ENCODE measurements at places on chromosomes 13 and 19.

- DNase-seq = peak; percentile 13
These were observed at the start of gene ZNF99 for GRCh38 chr19:22783651-22784410. Gene ZNF99 (minus strand): TSS chr19:22784151. CDS start chr19:22784016, 135 bp downstream.

DNA sequence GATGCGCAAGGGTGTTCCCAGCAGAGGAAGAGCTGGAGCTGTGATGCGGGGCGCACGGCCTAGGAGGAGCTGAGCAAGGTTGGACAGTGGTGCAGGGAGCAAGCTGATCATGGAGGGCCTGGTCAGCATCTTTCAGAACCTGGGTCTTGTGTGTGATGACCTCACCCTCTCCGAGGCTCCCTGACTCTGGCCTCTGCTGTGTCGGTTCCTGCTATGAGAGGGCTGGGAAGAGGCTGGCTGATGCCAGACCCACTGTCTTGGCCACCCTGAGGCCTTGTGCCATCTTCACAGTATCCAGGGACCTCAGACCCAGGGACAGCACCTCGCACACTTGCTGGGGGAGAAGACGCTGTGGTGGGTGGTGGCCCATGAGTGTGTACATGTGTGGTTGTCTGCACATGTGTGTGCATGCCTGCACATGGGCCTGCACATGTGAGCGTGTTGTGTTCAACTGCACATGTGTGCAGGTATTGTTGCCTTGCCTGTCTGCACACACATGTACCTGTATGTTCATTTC lies 16.5 kb upstream of the C13orf46 start:
- DNase-seq = no peak

DNA sequence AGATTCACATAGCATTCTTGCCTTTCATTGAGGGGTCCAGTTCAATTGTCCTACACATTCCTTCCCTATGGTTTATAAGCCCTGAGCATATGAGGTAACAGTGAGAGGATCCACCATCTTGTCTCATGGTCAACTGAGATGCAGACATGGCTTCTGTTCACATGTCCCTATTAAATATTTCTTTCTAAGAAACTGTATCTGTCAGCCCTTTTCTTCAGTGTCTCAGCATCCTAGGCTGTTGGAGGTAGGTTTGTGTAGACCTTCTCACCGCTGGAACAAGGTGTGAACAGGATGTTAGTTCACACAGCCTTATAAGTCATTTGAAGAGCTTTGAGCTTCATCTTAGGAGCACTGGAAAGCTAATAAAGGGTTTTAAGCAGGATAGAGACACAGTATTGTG lies 110.3 kb upstream of the EDNRB start:
- DNase-seq = no peak

DNA sequence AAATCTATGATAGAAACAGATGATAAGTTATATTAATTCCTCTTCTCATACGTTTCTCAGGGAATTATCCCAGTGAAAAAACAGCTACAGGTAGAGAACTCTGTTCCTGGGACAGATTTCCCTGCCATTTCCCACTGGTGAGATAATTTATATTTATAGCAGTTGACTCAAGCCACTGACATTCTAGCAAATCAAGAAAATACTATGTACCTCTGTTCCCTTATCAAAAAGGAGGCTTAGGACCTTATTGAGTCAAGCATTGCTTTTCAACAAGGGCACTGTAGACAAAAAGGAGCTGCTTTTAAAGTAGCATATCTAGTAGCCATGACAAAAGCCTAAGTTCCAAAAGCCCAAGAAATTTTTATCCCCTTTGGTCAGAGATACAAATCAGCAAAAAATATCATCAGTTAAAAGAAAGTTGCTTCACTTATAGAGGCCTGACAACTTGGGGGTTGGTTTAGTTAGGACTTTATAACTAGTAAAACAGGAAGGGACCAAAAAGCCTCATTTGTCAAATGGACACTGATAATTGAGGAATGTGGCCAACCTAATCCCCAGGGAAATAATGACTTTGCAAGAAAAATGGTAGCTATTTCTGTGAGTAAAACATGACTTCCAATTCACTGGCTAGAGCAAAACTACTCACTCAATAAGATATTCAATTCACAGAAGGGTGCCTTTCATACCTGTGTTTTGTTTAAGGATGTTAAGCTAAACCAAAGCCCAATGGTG lies 652.5 kb downstream of the SLITRK1 start:
- no peak for DNase-seq

DNA sequence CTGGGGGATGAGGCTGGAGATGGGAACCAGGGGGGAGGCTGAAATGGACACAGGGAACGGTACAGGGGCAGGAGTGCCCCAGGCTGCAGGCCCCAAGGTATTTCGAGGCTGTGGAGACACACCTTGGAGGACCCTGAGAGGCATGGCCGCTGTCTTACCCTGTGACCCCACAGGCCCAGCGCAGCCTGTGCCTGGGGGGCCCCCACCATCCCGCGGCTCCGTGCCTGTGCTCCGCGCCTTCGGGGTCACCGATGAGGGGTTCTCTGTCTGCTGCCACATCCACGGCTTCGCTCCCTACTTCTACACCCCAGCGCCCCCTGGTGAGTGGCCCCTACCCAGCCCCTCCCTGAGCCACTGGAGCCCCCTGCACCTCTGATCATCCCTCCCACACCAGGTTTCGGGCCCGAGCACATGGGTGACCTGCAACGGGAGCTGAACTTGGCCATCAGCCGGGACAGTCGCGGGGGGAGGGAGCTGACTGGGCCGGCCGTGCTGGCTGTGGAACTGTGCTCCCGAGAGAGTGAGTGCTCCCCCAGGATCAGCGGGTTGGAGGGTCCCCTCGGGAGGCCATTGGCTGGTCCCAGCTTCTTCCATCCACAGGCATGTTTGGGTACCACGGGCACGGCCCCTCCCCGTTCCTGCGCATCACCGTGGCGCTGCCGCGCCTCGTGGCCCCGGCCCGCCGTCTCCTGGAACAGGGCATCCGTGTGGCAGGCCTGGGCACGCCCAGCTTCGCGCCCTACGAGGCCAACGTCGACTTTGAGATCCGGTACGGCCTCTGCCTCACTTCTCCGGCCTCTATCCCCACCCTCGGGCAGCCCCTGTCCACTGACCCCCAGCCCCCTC lies 16.9 kb upstream of the SPIB start:
- no peak for DNase-seq

DNA sequence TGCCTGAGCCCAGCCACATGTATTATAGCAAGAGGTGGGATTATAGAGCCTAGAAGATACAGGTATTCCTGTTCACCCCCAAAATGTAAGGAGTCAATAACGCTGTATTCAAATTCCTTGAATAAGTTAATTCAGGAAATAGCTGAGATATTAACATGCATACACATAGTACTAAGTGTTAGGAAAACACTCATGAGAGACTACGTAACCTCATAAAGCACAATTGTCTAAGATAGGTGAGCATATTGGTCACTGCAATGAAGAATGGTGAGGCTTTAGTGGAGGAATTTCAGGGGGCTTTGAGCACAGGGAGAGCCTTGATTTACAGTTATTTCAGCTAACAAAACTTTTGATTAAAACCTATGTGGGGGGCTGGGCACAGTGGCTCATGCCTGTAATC lies 161.6 kb downstream of the LMO7 start:
- no peak for DNase-seq

DNA sequence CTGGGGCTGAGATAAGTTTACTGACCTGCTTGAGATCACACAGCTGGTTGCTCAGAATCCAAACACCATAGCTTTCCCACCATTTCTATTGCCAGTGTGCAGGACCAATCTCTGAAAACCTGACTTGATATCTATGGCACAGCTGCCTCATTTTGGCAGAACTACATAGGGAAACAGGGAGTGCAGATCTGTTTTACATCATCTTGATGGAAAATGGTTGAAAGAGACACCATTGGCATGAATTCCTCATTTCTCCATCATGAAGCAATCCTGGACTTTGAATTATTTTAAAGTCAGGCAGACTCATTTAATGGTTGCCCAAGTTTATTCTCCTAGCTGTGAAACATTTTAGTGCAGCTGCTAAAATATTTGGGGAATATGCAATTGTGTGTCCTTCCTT lies 1628.2 kb upstream of the SLC10A2 start:
- DNase-seq = no peak

DNA sequence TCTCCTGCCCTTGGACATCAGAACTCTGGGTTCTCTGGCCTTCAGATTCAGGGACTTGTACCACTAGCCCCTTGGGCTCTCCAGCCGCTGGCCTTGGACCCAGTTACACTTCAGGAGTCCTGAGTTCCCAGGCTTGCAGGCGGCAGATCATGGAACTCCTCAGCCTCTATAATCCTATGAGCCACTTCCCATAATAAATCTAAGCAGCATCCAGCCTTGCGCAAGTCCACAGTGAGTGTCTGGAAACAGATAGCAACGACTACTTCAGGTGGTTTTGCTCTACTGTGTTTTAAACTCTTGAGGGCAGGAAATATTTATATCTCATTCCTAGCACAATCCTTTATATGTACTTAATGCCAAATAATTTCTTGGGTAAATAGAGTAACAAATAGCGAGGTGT lies 92.3 kb downstream of the COL4A1 start:
- no peak for DNase-seq

DNA sequence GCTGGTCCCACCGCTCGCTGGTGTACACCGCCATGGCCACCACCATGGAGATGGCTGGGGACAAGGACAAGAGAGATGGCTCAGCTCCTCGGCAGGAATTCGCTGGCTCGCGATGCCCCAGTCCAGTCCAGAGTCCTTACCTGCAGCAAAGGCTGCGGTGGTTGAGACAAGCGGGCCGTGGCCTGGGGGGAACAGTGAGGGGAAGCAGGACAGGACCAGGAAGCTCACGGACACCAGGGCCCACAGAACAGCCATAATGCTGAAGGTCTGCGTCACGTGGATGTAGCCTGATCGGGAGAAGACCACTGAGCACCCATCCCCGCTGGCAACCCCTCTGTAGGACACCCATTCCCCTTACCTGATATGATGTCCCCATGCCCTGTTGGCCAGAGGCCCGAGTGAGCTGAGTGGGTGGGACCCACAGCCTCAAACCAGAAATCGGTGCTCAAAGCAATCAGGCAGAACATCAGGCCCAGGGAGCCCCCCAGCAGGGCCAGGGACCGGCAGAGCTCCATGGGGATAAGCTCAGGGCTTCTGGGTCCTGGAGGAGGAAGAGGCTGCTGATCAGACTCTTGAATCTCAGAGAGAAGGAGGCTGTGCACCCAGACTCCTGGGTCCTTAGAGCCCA lies 319 bp downstream of the NKG7 start:
- DNase-seq = no peak

GRCh38 chr19:18939922-18940768 lies 872 bp downstream of the HOMER3 start:
- no peak for DNase-seq

DNA sequence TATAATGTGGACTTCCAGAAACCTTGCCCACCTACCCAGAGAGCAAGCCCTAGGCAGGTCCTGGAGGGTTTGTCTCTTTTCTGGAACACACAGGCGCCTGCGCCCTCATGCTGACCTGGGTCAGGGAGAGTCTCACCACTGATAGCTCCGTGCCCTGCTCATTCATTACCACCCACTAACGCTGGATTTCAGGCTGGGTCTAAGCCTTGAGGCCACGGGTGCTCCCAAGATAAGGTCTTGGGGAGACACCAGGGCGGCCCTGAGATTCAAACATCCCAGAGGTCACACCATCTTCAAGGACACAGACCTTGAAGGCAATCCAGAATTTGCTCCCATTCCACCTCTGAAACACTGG lies 5.1 kb downstream of the S1PR2 start:
- DNase-seq = no peak

GRCh38 chr19:17424743-17425365 lies 5.0 kb downstream of the MVB12A start:
- DNase-seq = peak; percentile 21

- no peak for DNase-seq
These were observed 2.1 kb downstream of the KCNA7 start for GRCh38 chr19:49070416-49070815.

- no peak for DNase-seq
These were observed 3.1 kb downstream of the ADGRE1 start for GRCh38 chr19:6890401-6890913.

DNA sequence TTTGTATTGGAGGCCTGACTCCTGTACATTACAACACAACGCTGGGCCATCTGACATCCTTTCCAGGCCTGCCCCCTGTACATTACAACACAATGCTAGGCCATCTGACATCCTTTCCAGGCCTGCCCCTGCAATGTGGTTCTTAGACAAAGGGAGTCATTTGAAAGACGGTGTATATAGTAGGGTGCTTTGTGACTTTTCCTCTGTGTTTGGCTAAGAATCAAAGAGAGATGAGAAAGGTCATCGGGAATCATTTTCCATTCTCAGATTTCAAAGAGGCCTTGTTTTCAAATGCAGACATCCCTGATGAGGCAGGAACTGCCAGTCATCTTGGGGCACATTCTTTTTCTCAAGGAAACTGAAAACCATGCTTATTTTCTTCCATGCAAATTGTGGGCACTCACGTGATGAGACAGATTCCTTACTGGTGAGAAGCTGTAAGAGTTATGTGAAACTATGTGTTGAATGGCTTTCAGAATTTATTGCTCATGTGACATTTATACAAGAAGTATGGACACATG lies 551.6 kb downstream of the MYO16 start:
- no peak for DNase-seq

GRCh38 chr13:95921485-95921884 lies 131.7 kb downstream of the UGGT2 start:
- DNase-seq = no peak

GRCh38 chr13:42751693-42752092 lies 29.7 kb upstream of the FAM216B start:
- DNase-seq = no peak

GRCh38 chr19:35211545-35212230 lies 16.9 kb downstream of the FAM187B start:
- DNase-seq = no peak

GRCh38 chr13:109389456-109389855 lies 396.9 kb downstream of the IRS2 start:
- no peak for DNase-seq

DNA sequence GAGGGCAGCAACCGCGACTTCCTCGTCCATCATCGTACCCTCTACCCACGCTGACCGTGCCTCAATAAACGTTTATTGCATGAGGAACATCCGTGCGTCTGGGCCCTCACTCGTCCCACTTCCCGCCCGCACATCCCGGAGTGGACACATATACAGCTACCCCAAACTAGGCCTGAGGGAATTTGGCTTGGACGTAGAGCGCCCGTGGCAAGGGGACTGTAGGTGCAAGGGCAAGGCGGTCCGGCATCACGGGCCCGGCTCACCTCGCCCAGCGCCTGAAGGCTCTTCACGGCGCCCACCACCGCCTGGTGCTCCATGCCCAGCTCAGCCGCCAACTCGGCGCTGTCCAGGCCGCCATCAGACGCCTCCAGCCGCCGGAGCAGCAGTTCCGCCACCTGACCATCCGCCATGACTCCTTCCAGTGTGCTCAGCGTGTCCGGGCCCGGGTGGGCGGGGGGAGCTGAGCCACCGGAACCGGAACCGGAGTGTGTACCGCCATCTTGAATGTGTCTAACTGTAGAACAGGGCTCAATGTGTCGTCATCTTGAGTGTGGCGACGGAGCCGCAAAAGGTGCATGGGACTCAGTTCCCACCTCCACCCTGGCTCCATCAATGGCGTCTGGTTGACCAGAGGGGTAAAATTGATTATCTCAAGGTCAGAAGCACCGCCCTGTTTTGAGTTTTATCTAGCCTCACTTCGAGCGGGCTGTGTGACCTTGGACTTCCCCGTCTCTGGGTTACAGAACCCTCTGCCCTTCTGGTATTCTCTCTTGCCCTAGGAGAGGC lies at the start of gene FARSA:
TSS of gene FARSA (minus strand) at position 425 of the 786 bp plus-strand sequence. CDS start at position 410, 15 bp downstream.
- peak; percentile 78 for DNase-seq

- DNase-seq = no peak
These were observed 154.7 kb downstream of the USP12 start for GRCh38 chr13:27016875-27017274.

All from NCI-H2227 treated with DMSO at 0.1 percent for 48 hours (cell line).